ENCODE measurements at places on chromosomes 4 and X. TPM values are rescaled to one million over a fixed set of nuclear protein-coding genes. Genes with fewer than 3 reads are reported as not detected.

The EIF4E gene
- total RNA-seq: 33.2 TPM

GRCh38 chr4:61773655-61774245 lies 573.6 kb downstream of the ADGRL3 start:
- no peak for DNase-seq

The DIPK2B gene
- total RNA-seq: 0.15 TPM

- no peak for DNase-seq
Measured at GRCh38 chr4:187477224-187477623, 518.3 kb upstream of the ZFP42 start.

DNA sequence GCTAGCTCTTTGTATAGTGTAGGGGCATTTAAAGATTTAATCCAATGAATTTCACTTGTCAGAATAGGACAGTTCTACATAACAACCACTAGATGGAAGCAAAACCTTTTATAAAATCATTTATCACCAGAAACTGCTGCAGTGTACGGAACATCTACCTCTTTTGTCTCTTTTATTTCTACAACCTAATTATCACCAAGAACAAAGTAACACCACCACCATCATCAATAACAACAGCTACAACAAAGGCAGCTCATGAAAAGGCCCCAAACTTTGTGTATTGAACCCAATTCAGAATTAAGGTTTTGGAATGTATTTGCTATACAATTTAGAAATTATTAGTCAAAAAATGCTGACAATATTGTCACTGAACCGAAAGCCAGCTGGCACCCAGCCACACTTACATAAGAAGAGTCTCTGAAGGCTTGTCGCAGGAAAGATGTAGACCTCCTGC lies 260.9 kb upstream of the RPS6KA3 start:
- DNase-seq: peak; percentile 18

DNA sequence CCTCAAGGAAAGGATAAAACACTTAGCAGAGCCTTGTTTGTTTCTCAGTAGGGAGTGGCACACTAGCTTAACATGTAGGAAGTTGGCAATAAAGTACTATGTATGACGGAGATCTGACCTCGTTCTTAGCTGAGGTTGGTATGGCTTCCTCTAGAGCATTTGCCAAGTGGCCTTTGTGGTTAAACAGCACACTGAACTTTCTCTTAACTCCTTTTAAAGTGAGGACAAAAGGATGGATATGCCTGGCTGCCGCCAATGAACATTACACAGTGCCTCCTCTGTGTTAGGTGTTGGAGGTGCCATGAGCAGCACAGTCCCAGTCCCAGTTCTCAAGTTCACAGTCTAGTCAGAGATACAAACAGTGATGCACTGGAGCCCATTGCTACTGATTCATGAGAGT lies 54.4 kb downstream of the VGLL1 start:
- DNase-seq: no peak

GRCh38 chr4:69970071-69970470 lies 4.5 kb upstream of the CSN2 start:
- no peak for DNase-seq
